GM12878 (cell line): ENCODE measurements at places on chromosomes 4 and X.

- no peak for DNase-seq
Measured at GRCh38 chrX:53280331-53281320, 758 bp downstream of the IQSEC2 start.

- DNase-seq: no peak
Measured at GRCh38 chr4:6730603-6731317, 14.8 kb downstream of the BLOC1S4 start.

DNA sequence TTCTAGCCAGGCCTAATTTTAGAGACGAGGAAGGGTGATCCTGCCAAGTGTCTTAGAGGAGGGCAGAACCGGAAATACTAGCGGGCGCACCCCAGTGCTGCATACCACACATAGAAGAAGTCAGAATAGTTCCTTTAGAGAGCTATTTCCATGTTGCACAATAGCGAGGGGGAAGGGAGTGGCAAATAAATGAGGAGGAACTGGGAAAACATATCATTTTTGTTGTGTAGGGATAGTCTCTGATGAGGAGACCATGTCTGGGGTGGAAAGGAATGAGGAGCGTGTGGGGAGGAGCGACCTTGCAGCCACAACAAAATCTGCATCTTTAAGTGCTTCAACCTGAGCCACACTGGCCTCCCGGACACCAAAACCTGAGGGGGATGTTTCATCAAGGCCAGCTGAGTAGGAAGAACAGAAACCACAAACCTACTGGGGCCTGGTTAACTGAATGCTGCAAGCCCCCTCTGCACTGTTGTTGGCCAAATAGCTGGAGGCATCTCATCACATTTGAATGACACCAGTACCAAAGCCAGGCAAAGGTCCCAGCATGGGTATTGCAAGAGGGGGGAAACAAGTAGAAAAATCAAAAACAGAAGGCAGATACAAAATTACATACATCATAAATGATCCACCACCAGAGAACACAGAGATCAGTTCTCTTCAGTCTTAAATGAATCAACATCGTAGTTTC lies 26.7 kb upstream of the C1QTNF7 start:
- no peak for DNase-seq

DNA sequence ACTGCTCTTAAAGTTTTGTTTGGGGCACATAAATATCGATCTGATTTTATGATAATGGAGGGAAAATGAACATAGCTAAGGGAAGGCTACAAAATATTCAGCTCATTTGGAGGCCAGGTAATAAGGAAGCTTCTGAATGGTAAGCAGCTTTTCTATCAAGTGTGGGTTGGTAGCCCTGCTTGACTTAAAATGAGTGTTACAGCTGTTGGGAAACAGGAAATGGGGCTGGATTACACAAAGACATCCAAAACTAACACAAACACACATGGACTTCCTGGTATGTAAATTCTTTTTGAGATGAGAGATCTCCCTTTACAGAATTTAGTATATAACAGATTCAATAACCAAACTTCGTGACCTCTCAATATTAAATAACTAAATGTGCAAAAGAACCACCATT lies 58.0 kb downstream of the FGF16 start:
- DNase-seq: no peak

DNA sequence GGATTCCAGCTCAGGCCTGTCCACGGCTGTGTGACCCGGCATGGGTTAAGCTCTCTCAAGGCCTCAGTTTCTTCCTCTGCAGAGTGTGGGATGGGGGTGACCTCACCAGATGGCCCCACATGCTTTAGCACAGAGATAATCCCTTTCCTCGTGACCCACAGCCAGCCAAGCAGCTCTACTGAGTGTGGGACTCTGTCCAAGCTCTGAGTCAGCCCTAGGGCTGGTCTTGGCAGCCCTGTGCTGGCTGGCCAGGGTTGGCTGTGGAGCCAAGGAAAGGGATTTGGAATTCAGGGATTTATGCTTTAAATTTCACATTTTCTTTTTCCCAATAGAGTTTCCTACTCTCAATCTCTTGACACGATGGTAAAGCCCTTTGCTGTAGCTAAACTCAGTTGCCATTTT lies 19.7 kb upstream of the SPON2 start:
- no peak for DNase-seq

GRCh38 chr4:165656829-165657490 lies 216.1 kb upstream of the TLL1 start:
- DNase-seq: no peak

- no peak for DNase-seq
Measured at GRCh38 chr4:128256539-128256938, 31.1 kb downstream of the PGRMC2 start.

DNA sequence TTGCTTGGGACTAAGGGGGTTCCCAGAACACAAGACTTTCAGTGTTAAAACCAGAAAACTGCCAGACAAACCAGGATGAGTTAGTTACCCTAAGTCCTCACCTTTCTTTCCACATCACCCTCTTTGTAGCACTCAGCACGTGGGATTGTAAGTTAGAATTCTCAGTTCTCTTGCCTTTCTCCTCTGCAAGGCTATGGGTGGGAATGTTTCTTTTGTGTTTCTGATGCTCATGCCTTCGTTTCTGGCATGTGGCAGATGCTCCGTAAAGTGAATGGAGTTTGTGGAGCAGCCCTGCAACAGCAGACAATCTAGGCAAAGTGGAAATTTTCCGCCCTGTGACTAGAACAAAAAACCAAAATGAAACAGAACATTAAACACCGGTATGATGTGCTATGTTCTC lies 64.7 kb upstream of the SPP1 start:
- DNase-seq: no peak

DNA sequence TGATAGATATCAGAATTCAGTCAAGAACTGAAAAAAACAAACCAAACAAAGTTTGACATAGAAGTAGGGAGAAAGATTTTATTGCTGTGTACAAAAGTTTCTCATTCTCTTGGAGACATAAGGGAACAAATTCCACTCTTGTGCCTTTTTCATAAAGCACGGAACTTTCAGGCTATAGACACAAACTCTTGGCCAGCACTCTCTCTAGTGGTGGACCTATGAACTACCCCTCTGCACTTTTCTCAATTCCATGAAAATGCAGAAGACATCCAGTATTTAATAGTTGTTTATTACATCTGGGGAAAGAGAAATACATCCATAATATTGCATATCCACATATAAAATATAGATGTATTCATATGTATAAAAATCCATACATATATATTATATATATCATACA lies 291.6 kb upstream of the HS3ST1 start:
- DNase-seq: no peak

DNA sequence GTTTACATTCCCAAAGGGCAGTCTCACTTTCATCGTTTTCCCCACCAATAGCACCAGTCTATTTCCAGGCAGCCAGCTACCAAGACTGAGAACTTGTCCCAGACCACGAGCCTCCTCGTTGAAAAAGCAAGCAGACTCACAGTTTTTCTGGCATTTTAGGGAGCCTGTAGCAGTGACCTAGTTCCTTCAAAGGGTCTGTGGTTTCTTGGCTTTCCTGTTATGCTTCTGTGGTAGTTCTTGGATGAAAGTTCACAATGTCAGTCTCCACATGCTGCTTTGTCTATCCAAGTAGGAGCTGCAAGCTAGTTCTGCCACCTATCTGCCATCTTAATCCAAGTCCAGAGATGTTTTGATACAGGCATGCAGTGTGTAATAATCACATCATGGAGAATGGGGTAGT lies 151.6 kb upstream of the ZC4H2 start:
- DNase-seq: no peak

DNA sequence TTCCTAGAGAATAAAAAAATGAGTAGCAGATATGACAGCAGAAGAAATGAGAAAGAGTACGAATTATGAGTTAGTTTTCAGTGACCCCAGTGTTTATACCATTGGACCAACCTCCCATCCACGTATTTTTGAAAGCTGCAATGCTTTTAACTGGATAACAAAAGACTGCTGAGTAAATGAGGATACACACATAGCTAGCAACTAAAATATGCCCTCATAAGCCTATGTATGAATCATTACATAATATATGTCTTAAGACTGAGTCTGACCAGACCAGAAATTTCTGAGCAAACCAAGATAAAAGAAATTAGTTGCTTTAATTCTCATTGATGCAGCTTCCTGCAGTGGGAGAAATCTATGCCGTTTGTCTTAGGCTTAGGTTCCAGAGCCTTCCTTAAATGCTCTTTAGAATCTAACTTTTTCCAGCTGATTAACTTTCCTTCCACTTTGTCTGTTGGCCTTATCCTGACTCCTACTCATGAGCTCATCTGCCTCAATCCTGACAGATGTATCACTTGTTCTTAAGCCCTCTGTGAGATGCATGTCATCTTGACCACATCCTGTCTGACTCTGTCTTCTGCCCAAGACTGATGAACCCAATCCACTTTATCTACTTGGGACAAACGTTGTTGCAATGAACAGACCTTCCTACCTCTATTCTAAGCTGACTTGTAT lies 301.4 kb upstream of the AADAT start:
- no peak for DNase-seq

- DNase-seq: no peak
Measured at GRCh38 chr4:1043651-1044468, 32.4 kb downstream of the FGFRL1 start.

DNA sequence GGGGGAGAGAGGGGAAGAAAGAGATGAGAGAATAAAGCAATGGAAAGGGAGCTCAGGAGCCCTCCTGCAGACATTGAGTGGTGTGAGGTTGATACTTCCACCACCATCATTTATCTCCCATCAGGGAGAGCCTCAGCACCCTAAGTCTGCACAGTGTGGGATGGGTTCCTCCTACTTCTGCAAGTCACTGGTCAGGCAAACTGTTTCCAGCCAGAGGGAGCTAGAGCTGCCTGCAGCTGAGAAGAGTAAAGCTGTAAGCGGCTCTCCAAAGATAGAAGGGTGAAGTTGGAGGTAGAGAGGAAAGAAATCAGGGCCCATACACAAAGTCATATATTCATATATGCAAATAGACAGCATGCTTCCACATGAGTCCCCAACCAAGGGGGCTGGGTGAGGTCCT lies 21.9 kb upstream of the ZNF81 start:
- DNase-seq: no peak

GRCh38 chrX:124010157-124010556 lies 48.7 kb downstream of the STAG2 start:
- no peak for DNase-seq

DNA sequence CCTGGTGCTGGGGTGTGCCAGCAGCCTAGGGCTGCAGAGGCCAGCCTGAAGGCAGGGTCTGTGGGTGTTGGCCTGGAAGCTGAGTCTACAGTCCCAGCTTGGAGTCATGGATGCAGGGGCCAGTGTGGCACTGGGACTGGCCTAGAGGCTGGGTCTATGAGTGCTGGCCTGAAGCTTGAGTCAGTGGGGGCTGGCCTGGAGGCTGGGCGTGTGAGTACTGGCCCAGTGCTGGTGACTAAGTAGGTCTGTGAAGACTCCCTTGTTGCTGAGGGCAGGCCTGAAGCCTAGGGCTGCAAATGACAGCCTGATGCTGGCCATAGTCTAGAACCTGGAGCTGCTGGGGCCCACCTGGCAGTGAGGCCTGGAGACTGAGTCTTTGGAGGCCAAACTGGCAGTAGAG lies 31.3 kb upstream of the ALG13 start:
- no peak for DNase-seq

DNA sequence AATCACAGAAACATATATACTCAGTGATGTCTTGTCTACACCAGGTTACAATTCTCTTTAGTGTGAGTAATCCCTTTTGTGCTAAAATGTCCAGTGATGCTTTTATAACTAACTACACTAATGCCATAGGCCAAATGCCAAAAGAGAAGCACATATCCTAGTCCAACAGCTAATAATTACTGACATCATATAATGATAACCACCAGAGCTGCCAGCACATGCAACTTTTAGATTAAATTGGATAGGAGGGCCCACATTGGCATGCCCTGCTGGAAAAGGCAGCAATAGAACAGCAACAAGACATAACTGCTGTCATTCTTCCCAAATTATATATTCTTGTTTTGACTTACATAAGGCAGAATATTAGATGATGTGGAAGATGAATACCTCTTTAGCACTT lies 238.8 kb downstream of the KCNIP4 start:
- no peak for DNase-seq

GRCh38 chr4:89373394-89373793 lies 65.8 kb upstream of the GPRIN3 start:
- DNase-seq: no peak

DNA sequence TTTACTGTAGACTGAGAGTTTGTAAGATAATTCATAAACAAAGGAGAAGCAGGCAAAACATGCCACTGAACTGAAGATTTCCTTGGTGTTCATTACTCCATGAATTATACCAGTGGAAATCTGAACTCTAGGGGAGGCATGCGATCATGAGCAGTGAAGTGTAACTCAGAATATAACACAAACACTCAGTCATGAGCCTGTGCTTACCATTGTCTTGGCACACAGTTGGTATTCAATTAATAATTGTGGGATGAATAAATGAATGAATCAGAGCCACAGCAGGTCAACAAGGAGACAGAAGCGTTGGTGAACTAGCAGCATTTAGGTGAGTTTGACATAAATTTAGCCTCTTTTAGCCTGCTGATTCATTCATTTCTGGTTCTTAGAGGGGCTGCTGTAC lies 263.5 kb upstream of the DKK2 start:
- DNase-seq: no peak
